ENCODE measurements at places on chromosomes 1 and 21.

DNA sequence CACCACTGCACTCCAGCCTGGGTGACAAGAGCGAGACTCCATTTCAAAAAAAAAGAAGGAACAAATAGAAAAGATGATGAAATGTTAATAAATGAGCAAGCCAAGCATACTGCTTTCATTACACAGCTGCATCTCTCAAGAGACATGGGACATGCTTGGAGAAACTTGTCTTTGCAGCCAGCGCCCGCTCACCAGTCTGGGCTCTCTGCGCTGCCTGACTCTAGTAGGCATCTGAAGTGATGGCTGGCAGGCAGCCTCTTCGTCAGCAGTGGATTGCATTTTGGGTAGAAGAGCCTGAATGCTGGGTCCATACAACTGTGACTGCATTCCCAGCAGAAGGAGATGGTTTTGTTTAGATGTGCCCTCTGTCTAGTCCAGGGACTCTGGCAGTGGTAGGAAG lies 48.0 kb downstream of the IL6R start:
- DNase-seq, result no peak

GRCh38 chr1:161033751-161034150 lies 5.0 kb downstream of the TSTD1 start:
- DNase-seq, result no peak

- no peak for DNase-seq
Observed at GRCh38 chr1:188517139-188517538, 1688.4 kb downstream of the PLA2G4A start.

DNA sequence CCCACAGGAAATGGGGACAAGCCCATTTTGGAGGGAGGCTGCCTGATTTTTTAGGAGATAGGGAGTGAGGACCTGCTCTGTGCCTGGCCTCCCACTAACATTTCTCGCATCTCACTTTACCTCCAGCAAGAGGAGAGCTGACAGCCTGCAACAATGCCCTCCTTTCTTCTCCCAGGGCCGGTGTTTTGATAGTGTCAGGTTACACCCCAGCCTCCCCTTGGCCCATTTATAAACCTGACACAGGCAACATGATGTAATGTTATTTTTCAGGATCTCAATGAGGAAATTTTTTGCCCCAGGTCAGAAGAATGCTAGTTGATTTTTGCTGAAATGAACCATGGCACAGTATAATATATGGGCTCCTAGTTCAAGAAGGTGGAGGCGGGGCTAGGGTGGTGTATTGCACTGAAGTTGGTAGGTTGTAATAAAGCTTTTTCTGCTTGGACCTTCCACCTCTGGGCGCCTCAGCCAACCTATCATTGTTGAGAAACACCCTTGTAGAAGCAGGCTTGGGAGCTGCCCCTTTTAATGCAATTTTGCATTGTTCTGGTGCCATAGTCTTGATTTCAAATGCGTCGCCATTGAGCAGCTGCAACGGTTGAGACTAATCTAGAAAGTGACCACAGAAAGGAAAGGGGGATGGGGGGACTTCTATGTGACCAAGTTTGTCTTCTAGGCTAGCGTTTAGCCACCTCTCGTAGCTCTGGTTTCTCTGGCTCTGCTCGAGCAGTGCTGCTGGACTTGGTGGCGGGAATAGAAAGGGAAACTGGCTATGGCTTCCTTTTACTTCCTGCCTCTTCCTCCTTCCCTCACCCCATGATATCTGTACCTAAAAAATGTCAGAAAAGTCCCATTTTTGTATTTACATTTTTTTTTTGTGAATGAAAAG lies 53.0 kb downstream of the PBX1 start:
- DNase-seq, result no peak

DNA sequence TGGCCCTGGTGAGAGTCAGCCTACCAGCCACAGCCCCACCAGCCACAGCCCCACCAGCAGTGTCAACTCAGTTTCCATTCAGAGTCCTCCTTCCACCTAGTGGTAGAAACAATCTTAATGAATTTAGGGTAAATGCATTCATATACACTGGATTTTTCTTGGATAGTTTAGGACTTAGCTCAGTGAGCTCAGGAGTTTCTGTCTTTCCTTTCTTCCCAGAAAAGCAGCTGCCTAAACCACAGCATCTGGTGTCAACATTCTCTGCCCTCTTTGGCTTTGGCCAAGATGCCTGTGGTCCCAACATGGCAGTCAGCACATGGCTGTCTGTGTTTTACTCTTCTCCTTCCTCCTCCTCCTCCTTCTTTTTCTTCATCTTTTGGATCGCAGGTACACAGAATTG lies 94.0 kb downstream of the CLIC6 start:
- DNase-seq, result no peak

- no peak for DNase-seq
Observed at GRCh38 chr1:2374252-2375155, 16.9 kb downstream of the MORN1 start.

- DNase-seq, result no peak
Observed at GRCh38 chr21:28822123-28822399, 170.6 kb downstream of the LTN1 start.

GRCh38 chr1:63731117-63732043 lies 42.4 kb upstream of the ROR1 start:
- DNase-seq, result no peak

DNA sequence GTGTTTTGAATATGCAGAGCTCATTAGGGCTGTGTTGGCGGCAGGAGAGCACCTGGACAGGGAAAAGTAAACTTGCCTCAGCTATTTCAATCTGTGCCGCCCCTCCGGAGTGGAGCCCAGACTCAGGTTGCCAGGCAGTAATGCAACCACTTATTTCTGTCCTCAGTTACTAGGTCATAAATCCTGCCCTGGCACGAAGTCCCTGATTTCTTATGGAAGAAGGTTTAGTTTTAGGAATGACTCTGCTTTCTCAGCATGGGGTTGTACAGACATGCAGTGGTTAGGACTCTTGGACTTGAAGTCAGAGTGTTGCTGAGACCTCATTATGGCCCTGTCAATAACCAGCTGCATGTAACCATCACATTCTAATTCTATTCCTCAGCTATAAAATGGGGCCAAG lies 98.3 kb upstream of the FGGY start:
- no peak for DNase-seq

DNA sequence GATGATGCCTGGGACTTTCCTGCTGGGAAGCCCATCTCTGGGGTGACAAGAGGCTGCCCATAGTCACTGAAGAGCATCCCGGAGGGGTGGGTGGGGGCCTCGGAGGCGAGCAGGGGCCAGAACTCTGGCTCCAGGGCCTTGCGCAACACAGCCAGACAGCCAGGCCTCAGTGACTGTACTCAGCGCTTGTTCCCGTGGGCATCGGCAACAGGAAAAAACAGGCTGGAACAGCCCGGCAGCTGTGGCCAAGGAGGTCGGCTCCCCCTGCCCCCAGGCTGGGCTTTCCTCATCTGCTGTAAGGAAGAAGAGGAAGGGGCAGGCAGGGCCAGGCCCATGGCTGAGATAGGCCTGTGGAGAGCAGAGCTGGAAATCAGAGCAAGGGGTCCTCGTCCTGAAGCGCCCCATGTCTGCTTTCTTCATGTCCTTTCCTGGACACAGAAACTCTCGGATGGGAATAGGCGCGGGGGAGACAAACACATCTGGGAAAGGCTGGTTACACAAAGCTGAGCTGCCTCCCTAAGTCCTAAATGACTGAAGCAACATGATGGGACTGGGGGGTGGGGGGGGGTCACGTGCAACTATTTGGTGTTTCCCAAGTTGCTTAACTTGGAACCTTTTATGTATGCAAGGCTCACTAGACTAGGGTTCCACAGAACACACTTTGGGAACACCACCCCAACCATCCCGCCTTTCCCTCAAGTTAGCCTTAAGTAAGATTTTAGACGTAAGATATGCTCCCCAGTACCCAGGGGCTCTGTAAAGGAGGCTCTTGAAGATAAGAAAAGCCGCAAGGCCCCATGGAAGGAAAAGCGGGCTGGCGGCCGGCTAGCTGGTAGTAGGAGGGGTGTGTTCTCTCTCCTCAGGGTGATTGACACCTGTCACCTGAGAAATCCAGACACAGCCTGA lies 30.7 kb downstream of the HSPG2 start:
- DNase-seq, result no peak

GRCh38 chr1:167997037-167997575 lies 60.2 kb upstream of the MPC2 start:
- no peak for DNase-seq

- DNase-seq, result no peak
Observed at GRCh38 chr1:12479311-12479710, 138.7 kb downstream of the DHRS3 start.

DNA sequence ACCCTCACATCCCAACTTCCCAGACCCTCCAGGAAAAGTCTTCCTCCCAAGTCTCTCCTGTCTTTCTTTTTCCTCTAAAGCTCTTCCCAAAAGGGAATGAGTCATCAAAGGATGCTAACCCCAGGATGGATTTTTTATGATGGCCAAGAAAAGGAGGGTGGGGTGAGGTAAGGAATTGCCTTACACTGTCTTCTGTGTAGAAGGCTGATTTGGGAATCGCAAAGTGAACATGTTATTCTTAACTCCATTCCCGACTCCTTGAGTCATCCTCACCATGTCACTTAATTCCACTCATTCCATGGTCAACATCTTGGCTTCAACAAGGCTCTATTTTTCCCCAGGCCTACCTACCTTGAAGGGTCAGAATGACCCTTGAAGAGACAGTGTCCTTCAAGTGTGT lies 44.0 kb downstream of the TBX15 start:
- DNase-seq, result no peak

DNA sequence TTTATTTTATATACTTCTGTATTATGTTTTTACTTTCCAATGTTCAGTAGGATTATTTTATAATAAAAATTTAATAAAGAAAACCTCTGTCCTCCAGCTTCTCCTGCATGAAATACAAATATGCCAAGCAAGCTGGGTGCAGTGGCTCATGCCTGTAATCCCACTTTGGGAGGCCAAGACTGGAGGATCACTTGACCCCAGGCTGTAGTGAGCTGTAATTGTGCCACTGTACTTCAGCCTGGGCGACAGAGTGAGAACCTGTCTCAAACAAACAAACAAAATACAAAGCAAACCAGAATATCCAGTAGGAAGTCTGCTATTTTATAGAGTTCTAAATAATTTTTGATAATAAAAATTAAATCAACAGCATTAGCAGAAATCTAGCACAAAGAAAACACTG lies 168.8 kb downstream of the EIF4G3 start:
- DNase-seq, result no peak

DNA sequence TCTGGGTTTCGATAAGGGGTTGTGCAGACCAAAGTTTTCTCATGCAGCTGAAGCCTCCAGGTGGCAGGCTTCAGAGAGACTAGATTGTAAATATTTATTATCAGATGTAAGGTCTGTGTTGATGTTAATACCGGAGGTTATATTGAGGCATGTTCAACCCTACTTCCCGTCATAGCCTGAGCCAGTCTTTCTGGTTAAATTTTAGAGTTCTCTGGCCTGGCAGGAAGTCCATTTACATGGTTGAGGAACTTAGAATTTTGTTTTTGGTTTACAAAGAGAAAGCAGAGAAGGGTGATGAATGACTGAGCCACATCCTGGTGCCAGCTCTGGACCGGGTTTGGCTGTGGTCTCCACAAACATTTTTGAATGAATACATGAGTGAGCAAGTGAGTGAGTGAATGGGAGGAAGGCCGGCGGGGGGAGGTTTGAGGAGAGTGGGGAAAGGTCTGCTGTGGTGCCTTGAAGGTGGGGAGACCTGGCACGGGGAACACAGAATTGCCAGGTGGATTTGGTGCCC lies 218.5 kb downstream of the DISC1 start:
- DNase-seq, result no peak

GRCh38 chr1:243806310-243806709 lies 43.7 kb downstream of the AKT3 start:
- DNase-seq, result no peak

- no peak for DNase-seq
Observed at GRCh38 chr1:85153149-85153891, 47.5 kb downstream of the SYDE2 start.

- DNase-seq, result no peak
Observed at GRCh38 chr1:206875752-206876377, 10.4 kb downstream of the IL20 start.

DNA sequence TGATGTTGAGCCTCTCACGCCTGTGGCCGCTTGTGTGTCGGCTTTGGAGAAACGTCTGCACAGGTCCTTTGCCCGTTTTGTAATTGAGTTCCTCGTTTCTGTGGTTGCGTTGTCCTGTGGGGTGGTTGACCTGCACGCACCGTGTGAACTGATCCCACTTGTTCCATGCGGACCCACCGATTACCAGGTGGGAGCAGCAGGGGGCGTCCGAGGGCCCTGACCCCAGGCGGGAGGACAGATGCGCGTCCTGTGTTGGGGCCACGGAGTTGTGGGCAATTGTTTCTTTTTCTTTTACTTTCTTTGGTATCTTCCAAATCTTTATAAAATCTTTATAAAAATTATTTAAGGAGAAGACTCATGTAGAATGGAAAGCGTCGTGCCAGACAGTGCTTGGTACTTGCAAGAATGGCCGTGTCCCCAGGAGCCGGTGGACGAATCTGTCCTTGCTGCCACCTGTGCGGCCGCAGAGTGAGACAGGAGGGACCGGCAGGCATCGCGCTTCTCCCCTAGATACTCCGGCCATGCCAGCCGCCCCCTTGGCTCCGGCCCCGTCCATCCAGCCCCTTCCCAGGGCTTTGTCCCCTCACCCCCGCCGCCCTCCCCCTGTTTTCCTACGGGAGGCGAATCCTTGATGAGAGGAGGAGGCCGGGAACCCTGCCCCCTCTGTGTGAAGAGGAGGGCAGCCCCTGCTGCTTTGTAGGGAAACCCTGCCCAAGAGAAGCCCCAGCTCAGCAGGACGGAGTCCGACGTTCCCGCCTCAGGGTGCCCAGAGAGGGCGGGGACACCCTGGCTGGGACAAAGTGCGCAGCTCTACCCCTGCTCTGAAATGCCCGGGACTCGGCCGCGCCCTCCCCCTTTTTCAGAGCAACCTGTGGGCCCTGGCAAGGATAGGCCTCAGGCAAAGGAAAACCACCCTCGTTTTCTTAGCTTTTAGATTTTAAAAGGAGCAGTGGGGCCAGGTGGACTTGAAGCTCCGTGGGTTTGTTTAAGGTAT lies 41.7 kb downstream of the PRKCZ start:
- DNase-seq, result peak; percentile 51

DNA sequence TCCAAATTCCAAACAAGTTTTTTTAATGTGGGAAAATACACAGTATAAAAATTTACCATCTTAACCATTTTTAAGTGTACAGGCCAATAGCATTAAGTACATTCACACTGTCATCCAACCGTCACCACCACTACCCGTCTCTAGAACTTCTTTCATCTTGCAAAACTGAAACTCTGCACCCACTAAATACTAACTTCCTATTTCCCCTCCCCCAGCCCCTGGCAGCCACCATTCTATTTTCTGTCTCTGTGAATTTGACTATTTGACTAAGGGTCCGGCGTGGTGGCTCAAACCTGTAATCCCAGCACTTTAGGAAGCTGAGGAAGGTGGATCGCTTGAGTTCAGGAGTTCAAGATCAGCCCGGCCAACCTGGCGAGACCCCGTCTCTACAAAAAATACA lies 36.1 kb downstream of the CLSTN1 start:
- DNase-seq, result peak; percentile 46
